ENCODE measurements at places on chromosomes 11 and 22.

- DNase-seq: no peak
Observed at GRCh38 chr11:43924112-43924855, 18.2 kb upstream of the C11orf96 start.

GRCh38 chr11:124194293-124195188, 11.4 kb downstream of the OR10D3 start:
- DNase-seq: no peak

GRCh38 chr22:23752090-23752691, 1.3 kb upstream of the ZNF70 start:
- no peak for DNase-seq

- DNase-seq: no peak
Observed at GRCh38 chr22:36162127-36163034, 1.8 kb upstream of the APOL3 start.

DNA sequence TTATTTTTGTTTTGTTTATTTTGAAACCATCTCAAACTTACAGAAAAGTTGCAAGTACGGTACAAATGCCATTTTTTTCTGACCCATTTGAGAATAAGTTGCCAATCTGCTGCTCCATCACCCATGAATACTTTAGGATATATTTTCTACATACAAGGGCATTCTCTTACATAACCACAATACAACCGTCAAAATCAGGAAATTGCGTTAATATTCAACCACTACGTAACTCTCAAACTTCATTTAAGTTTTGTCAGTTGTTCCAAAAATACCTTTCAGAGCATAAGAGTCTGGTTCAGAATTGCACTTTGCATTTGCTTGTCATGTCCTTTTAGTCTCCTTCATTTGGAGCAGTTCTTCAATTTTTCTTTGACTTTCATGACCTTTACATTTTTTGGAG, 194.3 kb upstream of the BDNF start:
- no peak for DNase-seq

DNA sequence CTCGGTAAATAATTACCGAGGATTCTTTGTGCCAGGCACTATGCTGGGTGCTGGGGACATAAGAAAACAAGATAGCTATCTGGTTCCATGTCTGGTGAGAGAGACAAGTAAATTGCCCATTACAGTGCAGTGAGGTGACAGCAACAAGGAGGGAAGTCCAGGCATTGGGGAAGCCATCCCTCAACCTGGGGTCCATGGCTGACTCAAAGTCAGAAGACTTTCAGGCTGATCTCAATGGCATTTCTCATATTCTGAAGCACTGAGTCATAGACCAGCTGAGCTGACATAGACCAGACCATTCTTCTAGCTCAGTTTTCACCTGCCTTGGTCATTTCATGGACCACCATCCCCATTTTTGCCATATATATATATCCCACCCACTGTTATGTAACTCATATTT, 158.8 kb downstream of the TTC17 start:
- no peak for DNase-seq
